ENCODE measurements at places on chromosomes 5 and 9.
A peak's percentile ranks its signal among the peaks of the same experiment; 100 is the strongest.

DNA sequence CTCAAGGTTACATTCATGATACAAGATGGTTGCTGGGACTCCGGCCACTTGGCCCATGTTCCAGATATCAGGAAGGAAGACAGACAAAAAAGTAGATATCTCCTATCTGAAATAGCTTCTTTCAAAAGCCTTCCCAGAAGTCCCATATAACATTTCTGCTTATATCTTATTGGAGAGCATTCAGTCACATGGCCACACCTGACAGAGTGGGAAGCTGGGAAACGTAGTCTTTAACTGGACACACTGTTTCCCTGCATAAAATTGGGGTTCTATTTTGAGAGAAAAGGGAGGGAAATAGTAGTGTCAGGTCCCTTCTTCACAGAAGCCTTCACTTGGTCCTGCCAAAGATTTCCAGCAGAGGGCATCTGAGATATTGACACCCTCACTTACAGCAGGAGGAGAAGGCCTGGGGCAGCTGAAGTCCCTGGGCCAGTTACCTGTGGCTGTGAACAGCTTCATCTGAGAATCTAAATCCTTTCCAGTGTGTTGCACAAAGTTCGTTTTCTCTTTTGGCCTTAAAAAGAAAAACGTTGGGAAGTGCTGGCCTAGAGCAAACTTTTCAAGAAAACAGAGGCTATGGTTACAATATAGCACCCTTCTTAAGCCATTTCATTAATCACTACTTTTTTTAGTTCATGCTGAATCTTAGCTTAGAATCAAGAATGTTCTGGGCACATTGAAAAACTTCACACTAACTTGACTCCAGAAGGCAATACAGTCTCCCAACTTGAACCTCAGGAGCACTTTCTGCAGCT, 33.5 kb downstream of the SPEF2 start:
- DNase-seq = peak; percentile 51

GRCh38 chr5:181263633-181264032, 2.7 kb upstream of the TRIM52 start:
- no peak for DNase-seq

- no peak for DNase-seq
Measured at GRCh38 chr5:15020736-15021135, 149.2 kb upstream of the ANKH start.

- DNase-seq = no peak
Measured at GRCh38 chr5:52690236-52690768, 97.4 kb upstream of the ITGA1 start.
